Naive thymus-derived CD4-positive, alpha-beta T cell (primary cell): ENCODE measurements at places on chromosomes 7 and 10.

- no peak for DNase-seq
These were observed 9.3 kb upstream of the IL2RA start for GRCh38 chr10:6071181-6072175.

- DNase-seq: no peak
These were observed 102.2 kb downstream of the JCAD start for GRCh38 chr10:29957236-29957635.

- no peak for DNase-seq
These were observed 39.0 kb upstream of the PCBD1 start for GRCh38 chr10:70927189-70927943.

DNA sequence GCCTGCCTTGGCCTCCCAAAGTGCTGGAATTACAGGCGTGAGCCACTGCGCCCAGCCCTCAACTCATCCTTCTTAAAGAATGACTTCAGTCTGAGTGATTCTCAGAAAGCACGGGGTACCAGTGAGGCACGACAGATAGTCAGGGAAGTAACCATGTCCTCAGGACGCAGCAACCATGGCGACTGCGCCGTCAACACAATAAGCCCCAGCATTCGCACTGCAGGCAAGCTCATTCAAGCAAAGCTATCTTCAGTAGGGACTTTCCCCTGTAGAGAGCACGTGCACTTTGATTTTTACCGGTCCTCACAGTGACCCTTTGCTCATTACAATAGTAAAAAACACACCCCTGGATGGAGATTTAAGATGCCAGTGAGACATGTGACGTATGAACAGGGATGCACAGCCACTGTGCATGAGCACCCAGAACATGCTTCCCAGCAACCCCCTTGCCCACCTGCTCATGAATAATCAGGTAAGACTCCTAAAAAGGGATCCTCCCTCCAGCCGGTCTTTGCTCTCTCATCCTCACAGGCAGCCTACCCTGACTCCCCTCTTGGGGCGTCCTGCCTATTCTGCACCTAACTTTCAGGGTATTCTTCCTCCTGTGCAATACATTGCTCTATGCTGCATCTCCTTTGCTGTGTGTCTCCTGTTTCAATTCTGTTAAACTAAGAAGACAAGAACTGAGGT is 9.1 kb downstream of the WDR86 start:
- no peak for DNase-seq

DNA sequence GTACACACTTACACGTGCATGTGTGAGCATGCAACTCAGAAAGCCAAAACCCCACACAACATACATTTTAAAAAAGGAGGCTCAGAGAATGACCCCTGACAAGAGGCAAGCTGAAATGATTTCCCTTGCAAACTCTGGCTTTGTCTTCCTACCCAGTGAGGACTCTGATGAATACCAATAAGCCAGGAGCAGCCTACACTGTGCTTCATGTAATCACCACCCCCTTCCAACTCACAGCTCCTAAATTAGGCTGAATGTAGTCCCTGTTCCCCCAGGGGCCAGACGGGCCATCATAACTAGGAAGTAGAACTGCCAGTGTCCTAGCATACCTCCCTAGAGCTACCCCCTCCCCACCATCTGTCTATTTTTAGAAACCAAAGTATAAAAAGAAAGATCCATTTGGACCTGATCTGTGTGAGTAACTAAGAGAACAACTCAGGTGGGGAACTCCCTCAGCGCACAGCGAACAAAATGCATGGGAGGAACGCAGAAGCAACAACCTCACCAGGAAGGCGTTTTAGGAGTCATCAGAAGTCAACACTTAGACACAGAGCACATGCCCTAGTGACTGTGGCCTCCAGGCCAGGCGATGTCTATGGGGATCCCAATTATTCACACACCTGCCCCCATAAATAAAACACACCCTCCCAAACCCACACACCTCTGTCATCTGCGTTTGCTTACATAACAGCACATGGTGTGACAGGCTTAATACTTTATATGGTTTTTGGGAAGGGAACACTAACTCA is 1.9 kb downstream of the DGKI start:
- no peak for DNase-seq

DNA sequence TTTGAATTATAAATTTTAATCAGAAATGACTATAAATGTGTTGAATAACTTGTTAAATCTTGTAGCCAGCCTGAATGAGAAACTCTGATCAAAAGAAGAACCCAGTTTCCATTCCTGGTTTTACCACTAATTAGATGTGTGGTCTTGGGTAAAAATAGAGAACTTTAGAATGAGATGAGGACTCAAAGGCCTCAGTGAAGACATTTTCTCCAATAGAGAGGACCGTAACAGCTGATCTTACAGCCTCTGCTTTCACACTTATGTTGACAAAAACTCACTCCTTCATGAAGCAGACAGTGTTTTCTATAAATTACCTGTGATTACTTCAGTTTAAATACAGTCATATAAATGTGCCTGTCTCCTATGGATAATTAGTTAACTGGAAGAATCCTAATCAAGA is 200.1 kb upstream of the MEOX2 start:
- no peak for DNase-seq

DNA sequence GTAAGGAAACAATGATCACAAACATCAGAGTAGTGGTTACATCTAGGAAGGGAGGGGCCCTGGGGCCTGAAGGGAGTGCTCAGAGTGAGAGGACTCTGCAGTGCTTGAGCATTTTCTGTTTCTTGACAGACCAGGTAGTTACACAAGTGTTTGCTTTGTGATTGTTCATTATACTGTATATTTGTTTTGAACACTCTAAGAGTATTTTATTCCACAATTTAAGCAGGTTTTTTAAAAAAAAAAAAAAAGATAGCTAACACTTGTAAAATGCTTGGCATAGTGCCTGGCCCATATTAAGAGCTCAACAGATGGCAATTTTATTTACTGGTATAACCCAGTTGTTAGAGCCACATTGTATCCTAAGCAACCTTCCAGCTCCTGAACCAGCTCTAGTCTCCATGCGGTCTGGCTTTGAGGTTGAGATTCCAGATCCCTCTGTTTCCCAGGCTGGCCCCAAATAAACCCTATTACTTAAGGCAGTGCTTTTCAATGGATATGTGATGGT is 20.1 kb upstream of the ATXN7L1 start:
- DNase-seq: no peak

DNA sequence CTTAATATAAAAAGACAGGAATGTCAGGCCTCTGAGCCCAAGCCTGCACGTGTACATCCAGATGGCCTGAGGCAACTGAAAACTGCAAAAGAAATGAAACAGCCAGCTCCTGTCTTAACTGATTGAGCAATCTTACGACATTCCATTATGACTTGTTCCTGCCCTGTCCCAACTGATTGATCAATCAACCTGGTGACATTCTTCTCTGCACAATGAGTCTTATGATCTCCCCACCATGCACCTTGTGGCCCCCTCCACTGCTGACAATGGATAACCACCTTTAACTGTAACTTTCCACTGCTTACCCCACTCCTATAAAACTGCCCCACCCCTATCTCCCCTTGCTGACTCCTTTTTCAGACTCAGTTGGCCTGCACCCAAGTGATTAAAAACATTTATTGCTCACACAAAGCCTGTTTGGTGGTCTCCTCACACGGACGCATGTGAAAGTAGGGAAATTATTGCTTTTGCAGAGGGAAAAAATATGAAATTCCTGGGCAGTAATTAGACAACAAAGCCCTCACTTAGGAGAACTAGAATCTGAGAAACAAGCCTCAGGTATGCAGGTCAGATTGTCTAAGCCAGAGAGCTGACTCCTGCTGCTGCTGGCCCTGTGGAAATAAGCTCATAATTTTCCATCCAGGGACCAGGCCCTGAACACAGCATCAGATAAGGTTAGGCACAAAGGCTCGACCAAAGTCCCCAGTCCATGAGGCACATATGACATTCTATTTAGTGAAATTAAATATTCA is 5.3 kb downstream of the CYP3A7 start:
- DNase-seq: no peak

- DNase-seq: no peak
These were observed 6.9 kb downstream of the MMD2 start for GRCh38 chr7:4951903-4952636.

GRCh38 chr10:75051308-75051707 is 60.1 kb upstream of the SAMD8 start:
- no peak for DNase-seq

GRCh38 chr10:129280908-129281586 is 186.0 kb upstream of the MGMT start:
- DNase-seq: no peak

DNA sequence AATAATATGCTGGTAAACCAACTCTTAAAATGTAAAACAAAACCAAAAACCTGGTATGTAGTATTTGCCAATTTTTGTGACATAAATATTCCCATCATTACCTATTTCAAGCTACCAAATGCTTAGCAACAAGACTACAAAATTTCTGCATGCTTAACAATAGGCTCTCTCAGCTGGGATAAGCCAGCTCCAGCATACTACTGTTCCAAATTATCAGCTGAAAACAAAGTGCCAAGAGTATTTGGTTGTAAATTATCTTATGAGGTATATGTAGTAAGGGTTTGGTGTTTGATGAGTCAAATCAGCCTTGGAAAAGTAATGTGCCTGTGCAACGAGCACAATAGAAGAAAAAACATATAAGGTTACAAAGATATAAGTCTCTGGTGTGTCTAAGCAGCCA is 263.2 kb downstream of the HGF start:
- no peak for DNase-seq

DNA sequence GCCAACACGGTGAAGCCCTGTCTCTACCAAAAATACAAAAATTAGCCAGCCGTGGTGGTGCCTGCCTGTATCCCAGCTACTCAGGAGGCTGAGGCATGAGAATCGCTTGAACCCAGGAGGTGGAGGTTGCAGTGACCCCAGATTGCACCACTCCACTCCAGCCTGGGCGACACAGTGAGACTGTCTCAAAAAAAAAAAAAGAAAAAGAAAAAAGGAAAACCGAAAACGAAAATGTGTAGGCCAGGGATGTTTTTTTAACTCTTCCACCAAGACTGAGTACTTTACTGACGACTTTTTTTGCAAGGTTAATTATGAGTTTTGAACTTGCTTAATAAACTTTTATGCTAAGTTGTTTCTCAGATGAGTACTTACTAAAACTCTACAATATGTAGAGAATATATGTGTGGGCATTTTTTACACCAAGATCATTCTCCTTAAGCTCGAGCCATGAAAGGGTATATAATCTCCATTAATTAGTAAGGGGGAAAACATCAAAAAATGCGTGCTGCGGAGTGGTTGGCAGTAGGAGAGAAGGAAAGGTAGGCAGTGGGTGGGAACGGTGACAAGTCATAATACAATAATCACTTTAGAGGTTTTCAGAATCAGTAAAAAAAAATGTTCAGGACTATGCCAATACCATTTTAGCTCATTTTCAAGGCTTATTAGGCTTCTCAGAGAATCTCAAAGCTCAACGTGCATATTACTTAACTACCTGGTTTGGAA is 8.6 kb upstream of the ADRB1 start:
- DNase-seq: no peak

- no peak for DNase-seq
These were observed 153.1 kb upstream of the SORCS1 start for GRCh38 chr10:107317592-107317991.

DNA sequence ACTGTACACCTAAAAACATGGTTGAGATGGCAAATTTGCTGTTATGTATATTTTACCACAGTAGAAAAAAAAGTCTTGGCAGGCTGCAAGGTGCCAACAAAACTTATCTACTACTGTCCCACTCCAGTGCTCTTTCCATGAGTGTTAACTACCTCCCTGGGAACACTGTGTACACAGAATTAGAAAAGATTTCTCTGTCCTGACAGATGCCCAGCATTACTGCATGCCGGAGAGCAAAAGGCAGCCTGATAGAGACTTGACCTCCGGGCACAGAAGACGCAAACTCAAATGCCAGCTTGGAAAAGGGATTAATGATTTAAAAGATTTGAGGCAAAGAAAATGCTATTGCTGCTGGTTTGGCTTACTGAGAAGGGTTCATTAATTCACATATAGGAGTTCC is 228.8 kb downstream of the TMEM178B start:
- no peak for DNase-seq

DNA sequence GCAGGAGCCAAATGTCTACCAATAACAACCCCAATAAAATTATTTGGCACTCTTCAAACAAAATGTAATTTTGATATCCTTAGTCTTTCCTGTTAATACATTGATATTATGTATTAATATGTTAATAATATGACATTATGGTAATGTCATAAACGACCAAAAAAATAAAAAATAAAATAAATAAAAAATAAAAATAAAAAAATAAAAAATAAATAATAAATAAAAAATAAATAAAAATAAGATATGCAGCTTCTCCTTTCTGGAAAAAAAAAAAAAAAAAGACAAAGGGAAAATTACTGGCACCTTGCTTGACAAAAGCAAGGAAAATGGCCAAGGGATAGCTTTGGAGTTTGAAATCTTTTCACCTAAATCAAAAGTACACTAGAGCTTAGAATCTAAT is 168.5 kb downstream of the PPP1R17 start:
- no peak for DNase-seq

DNA sequence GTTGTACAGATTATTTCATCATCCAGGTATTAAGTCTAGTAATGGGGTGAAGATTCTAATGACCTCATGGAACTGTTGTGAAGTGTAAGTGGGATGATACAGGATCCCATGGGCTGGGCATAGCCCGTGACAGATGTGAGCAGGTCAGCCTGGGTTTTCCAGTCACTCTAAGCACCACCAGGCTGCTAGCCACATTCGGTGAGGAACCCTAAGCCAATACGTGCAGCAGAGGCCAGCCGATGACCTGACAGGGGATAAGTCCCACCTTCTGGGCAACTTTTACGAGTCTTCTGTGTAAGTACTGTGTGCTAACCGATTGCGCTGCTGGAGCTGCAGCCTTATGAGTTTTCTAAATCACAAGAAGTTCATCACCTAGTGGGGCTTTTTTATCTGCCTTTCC is 7.3 kb downstream of the ZNF503 start:
- no peak for DNase-seq

DNA sequence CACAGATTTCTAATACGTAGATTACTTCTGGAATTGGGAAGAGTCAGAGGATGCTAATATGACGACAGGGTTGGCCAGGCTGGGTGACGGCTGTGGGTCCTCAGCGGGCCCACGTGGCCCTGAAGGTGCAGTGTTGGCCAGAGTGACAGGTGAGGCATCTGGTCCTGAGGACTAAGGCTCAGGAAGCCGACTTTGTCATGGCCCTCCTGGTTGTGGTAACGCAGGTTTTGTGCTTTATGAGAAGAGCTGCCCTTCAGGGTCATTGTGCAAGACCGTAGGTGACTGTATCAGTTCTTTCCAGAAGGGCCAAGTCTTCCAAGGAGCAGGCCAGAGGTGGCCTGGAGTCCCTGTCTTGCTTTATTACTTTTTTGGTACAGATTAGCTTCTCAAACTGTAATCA is 2.5 kb downstream of the EIF3B start:
- DNase-seq: no peak

GRCh38 chr10:120691625-120692024 is 159.5 kb upstream of the WDR11 start:
- DNase-seq: no peak
